CD4-positive, alpha-beta T cell treated with Interferon alpha-2 for 1 hour (primary cell): ENCODE measurements at places on chromosomes 3 and 15.

DNA sequence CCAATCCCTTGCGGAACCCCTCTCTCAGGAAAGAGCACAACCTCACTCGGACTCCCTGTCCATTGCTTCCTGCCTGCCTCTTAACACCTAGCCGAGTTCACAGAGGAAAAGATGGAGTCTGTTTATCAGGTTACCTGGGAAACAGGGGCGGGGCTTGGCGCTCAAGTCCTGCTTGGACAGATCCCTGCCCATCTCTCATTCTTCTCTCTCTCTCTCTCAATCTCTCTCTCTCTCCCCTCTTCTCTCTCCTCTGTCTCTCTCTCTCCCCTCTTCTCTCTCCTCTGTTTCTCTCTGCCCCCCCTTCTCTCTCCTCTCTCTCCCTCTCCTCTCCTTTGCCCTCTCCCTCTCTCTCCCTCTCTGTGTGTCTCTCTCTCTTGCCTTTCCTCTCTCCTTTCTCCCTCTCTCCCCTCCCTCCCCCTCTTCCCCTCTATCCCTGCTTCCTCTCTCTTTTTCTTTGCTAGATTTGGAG lies at the start of gene EFHB:
Gene EFHB, minus strand, starts transcription at position 120 of the 469 bp plus-strand sequence. CDS start 199 bp downstream, outside the sequence.
- no peak for DNase-seq

DNA sequence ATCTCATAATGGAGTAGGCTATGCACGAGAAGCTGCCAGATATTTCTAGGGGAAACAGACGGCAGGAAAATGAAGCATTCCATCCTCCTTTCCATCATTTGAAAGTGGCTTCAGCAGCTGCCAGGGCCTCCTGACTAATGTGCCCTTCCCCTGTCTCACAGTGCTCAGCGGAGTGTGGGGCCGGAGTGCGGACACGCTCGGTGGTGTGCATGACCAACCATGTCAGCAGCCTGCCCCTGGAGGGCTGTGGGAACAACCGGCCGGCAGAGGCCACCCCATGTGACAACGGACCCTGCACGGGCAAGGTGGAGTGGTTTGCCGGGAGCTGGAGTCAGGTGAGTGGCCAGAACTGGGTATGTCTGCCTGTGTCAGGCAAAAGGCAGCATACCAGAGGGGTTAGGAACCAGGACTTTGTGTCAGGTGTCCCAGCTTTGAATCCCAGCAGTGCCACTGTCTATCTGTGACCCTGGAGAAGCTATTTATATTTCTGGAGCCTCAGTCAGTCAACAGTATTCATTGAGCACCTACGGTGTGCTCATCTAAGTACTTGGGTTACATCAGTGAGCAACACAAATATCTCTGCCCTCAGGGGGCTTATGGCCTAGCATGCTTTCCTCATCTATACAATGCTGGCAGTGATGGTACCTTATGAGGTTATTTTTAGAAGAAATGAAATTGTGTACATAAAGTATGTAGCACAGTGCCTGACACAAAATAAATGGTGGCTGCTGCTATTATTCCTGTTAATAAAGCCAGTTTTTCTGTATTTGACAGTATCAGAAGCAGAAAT lies 52.4 kb upstream of the NR2E3 start:
- DNase-seq: no peak

DNA sequence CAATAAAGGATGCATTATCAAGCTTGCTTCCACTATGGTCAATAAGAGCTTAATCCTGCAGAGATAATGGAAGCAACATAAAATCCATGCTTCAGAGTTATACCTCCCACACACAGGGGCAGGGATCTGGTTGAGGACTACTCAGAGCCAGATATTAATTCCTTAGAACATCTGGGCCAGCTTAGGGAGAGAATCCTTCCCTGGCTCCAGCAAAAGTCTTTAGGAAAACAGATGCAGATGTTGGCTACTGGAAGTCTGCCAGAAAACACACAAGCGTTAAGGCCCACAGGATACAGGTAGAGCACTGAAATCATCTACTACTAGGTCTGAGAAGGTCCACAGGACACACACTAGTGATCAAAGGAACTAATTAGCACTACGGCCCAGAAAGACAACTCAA lies 25.2 kb downstream of the TMEM202 start:
- DNase-seq: no peak

GRCh38 chr15:75648156-75649000 lies 666 bp downstream of the SNX33 start:
- DNase-seq: no peak

DNA sequence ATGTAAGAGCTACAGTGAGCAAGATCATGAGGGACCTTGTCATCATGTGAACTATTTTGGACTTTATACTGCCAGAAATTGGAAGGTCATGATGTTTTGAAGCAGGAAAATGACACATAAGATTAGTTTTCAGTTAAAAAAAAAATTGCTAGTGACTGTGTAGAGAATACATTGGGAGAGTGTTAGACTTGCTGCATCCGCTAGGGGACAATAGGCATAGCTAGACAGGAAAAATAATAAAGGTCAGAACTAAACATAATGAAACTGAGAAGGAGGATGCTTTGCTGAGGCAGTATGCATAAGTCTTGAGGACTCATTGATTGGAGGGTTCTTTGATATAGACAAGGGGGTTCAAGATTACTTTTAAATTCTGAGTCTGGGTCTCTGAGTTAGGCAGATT lies 275.8 kb upstream of the KCNH8 start:
- no peak for DNase-seq

GRCh38 chr3:172918165-172918564 lies 167.6 kb downstream of the ECT2 start:
- no peak for DNase-seq

GRCh38 chr3:128426128-128426921 lies 40.4 kb downstream of the DNAJB8 start:
- peak; percentile 58 for DNase-seq

- DNase-seq: no peak
Observed at GRCh38 chr3:126423191-126424038, 28.7 kb downstream of the CFAP100 start.

DNA sequence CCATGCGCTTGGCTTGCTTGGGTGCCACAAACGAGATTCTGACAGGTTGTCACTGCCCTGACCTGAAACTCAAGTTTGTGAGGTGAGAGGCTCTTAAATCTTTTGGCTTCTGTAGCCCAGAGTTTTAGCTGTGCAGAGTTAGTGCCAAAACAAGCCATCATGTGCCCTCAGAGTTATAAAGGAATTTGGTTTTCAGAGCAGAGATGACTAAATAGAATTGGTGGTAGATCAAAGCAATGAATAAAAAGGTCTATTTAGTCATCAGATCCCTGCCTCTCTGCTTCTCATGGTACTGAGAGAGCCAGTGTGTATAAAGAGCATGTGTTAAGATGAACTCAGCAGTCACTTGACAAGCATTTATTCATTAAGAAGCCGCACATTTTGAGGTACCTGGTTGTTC lies 207.5 kb upstream of the DPH6 start:
- DNase-seq: no peak

GRCh38 chr15:29631076-29632070 lies 190.9 kb downstream of the TJP1 start:
- DNase-seq: no peak

DNA sequence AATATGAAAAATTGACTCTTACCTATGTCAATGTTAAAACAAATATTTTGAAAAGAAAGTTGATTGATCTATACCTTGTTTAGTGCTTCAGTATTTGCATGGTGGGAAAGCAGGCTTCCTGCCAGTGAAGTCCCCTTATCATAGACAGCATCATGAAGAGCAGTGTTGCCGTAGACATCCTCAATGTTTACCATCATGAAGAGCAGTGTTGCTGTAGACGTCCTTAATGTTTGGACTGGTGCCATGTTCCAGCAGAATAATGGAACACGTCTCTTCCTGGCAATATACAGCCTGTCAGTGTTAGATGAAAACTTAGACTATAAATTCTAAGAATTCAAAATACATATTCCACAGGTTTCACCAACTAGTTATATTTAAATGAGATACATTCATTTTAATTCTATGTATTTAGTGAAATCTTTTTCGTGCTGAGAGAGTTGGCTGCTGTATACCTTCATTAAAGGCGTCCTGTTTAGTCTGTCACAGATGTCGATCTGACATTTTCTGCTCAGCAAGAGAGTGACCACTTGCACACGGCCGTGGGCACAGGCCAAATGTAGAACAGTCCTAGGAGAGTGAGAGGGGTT lies 116.8 kb downstream of the LMLN start:
- no peak for DNase-seq

DNA sequence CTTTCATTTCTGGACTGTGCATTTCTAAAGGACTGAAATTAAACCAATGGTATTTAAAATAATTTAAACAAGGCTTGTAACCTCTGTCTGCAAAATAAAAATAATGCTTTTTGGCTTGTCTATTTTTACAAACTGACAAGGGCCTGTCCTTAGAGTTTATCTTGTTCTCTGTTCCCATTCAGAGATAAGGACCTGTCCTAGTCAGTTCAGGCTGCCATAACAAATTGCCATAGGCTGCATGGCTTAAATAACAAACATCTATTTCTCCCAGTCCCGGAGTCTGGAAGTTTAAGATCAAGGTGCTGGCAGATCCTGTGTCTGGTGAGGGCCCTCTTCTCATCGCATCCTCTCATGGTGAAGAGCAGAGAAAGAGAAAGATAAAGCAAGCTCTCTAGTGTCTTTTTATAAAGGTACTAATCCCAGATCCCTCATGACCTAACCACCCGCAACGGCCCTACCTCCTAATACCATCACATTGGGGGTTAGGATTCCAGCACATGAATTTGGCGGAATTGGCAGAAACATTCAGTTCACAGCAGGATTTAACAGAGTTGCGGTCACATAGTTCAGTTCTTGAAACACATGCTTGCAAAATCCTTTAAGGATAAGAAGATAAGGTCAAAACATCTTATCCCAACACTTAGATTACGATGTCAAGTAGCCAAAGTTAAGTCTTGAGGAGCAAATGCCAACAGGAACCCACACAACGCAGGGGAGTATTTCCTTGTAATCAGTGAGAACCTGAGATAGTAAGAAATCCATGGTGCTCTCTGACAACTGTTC lies 17.8 kb downstream of the KBTBD8 start:
- no peak for DNase-seq

DNA sequence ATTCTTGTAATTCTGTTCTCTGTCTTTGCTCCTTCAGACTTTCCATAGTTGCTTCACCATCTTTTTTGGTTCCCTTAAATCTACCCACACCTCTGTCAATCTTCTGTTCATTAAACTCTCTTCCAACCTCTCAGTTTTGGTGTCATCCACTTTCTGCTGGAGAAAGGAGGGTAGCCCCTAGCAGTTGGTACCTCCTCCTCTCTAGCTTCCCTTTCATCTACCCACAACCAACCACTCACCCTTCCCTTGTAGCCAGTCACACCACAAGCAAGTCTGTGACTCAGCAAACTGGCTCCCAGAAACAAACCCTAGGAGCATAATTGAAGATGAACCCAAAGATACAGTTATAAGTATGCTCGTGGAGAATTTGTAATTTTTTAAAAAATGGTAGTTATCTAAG lies 318.6 kb downstream of the FHIT start:
- no peak for DNase-seq

- DNase-seq: no peak
Observed at GRCh38 chr3:14213066-14213774, 34.6 kb downstream of the LSM3 start.

DNA sequence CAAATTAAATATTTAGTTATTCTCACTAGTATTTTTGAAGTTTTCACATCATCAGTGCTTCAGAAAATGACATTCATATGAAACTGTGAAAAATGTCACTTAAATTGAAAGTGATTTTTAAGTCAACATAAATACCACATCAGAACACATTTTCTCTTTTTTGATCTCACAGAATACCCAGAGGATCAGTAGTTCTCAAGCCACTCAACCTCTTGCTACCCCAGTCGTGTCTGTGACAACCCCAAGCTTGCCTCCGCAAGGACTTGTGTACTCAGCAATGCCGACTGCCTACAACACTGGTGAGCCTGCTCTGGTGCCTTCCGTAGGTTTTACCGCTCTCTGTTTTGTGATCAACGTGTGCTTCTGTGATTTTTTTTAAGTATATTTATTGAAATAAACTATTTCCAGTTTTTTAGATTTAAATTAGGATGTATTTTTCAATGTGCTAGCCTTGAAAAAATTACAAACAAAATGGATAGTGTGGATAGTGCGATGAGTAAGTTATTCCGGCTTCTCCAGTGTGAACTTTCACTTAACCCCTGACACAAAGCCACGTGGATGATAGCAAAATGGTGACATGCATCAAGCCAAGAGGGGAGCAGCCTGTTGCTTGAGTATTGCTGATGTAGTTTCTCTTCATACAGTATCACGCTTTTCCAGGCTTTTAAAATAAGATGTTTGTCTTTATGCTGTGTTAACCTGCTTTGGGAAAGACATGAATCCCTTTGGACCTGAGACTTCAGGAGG lies 26.5 kb downstream of the LYSMD4 start:
- peak; percentile 36 for DNase-seq

DNA sequence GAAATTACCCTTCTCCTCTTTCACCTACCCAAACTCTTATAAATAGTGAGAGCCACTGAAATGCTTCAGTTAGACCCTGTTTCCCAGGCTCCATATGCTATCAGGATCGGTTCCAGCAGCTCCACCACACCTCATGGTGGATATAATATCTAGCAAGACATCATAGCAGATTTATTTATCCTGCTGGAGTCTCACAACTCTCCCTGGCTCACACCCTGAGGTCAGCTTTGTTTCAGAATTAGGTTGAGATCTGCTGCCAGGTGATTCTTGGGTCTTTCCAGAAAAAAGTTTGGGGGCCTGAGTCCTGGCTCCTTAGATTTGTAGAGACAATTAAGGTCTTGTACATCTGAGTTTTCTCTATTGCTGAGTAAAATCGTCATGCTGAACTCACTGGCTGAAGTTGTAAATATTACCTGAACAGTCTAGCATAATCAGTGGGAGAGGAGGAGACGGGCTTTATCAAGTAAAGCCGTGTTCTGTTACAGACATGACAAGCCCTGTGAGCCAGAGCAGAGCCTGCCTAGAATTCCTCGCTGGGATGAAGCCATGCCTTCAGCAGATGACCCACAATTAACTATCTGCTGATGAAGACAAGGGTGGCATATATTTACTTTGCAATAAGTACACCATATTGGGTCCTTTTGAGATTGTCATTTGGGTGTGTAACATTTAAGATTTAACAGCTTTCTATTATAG lies 131.6 kb downstream of the STAC start:
- no peak for DNase-seq

- DNase-seq: no peak
Observed at GRCh38 chr3:144282313-144282712, 310.7 kb downstream of the DIPK2A start.

- DNase-seq: no peak
Observed at GRCh38 chr15:85592148-85592547, 202.6 kb downstream of the KLHL25 start.

DNA sequence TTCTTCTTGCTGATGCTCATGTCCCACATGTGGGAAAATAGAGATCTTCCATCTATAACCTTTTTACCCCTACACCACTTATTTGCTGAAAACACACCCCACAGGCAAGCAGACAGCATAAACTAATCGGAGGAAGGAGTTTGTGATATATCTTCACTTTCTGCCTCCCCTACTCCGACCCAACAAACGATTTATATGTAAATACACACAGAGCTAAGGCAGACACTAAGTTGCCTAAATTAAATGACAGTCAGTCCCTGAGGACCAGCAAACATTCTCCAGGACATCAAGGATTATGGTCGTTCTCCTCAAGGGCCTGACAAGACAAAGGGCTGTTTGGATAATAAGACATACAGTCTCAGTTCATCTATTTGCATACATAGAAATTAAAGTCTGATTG lies 552.5 kb downstream of the ROBO1 start:
- DNase-seq: no peak
